Iris pigment epithelial cell (primary cell): ENCODE measurements at places on chromosomes 5 and 9.

DNA sequence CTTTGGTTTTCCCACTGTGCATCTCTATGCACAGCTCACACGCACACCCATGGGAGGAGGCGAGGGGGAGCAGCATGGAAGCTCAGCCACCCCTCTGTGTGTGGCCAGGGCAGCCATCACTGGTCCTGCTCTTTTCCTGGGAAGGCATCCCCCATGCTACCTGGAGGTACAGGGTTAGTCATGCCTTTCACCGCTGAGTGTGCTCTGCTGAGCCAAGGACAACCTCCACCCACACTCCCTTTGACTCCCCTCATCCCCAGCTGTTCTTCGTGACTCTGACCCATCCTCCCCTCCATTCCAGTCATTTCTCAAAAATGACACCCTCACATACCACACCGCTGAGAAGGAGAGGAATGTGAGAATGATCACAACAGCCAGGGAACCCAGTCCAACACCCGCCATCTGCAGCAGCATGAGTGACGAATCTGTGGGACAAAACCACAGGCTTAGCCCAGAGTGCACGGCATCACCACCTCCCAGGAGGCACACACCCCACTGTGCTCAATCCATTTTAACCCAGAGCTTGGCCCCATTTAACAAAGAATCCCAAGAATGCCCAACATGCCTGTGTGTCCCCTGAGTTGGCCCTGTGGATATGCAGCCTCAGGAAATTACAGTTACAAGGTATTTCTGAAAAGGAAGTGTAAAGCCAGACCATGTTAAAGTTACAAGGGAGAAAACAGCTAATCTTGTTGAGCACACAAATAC, 133.4 kb downstream of the SUSD1 start:
- peak; percentile 100 for DNase-seq

DNA sequence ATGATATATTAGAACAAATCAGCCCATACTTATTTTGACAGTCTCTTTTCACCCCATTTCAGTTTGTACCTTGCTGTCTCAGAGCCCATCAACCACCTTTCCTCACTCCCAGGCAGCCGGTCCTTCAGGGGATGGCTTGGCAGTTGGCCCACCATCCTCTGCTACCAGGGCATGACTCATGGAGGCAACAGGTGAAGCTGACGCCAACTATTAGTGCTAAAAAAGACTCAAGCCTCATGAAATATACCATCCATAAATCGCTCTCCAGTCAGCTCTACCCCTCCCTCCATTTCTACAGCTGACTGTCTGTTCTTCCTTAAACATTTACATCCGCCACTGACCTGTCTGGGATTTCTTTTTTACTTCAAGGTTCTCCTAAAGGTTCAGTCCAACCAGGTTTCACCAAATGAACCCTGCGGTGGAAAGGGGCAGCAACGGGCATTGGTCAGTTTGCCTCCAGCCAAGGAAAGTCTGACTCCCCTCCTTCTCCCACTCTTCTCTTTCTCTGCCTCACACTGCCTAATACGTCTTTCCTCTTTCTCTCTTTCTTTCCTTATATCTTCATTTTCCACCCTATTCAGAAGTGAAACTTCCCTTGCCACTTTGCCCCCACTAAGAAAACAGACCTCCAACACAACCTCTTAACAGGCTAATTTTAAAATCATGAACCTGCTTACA, 439.1 kb downstream of the RAB3C start:
- DNase-seq, result no peak

DNA sequence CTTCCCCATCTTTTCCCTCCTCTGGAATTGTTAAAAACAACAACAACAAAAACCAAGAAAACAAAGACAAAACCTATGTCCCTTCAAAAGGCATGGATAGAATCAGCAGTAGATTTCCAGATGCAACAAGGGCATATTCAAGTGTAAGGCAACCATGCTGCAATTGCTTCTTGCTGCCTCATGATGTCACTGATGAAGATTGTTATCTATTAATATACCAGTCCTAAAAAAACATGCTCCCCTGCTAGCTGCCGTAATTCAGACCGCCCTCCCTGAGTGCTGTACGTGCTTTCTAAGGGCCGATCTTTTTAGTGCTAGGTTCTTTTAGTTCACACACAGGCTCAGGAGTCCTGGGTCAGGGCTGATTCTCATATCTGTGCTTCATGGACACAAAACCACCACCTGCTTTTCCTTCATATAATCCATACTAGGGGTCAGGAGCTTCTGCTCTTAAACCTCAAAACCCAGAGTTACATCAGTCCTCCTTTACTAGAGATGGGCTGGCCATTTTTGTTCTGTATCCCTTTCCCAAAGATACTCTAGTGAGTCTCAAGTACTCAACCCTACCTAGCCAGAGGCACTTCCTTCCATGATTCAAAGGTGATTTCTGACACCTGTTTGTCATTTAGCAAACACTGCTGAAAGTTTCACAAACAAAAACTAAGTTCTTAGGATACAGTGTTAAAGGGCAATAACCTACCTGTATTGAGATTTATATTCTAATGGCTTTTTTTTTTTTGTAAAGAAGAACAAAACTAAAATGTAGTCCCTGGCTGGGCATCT, 82.1 kb downstream of the GIN1 start:
- DNase-seq, result peak; percentile 14

DNA sequence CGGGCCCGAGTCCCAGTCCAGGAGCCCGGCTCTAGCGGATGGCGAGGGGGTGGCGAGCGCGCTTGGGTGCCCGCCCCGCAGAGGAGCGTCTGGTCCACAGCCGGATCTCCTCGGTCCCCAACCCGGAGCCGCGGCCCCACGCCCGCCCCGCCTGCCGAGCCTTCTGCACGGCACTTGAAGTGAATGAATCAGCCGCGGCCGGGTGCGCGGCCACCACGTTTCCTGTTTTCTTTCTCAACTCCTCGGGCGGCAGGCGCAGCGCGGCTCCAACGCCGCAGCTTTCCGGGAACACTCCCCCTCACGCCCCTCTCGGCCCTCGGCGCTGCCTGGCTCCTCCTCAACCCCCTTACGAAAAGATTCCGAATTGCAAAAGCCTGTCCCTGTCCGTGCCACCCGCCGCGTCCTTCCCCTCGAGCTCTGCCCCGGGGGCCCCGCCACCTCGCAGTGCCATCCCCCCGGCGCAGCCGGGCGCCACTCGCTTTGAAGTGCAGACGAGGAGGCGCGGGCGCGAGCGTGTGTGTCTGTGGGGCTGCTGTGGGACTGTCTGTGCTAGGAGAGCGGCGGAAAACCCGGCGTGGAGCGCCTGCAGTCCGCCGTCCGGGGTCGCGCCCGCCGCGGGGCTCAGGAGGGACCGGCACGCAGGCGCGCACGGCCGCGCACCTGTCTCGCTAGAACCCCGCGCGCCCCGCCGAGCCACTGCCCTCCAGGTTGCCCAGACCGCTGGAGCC, 456.6 kb downstream of the RAB3C start:
- peak; percentile 89 for DNase-seq

DNA sequence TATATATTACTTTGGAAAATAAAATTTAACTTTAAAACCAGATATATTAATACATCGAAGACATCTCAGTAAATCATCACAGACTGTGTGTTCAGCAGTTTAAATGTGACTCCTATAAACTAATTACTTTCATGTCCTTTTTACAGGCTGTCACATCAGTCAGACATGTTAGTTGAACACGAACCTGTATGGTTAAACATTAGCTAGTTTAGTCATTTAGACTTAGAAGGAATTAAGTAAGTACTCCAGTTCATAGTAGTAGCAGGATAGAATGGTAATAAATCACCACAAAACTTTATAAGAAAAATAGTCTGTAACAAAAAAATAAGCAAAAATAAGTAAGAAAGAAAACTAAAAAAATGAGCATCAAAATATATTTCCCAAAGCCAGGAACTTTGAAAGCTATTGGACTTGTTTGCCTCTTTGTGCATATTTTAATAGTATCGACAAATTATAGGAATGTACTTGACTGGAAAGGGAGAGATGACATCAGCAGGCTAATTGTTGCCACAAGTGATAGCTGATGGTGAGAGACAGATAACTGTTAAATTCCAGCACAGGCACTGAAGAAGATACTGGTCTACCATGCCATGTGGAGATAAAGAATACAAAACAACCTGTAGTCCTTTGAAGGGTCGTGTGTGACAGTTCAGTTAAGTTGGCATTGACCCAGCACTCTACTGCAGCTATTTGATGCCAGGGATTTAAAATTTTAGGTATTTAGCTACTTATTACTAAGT, 83.9 kb downstream of the RIC1 start:
- DNase-seq, result no peak

DNA sequence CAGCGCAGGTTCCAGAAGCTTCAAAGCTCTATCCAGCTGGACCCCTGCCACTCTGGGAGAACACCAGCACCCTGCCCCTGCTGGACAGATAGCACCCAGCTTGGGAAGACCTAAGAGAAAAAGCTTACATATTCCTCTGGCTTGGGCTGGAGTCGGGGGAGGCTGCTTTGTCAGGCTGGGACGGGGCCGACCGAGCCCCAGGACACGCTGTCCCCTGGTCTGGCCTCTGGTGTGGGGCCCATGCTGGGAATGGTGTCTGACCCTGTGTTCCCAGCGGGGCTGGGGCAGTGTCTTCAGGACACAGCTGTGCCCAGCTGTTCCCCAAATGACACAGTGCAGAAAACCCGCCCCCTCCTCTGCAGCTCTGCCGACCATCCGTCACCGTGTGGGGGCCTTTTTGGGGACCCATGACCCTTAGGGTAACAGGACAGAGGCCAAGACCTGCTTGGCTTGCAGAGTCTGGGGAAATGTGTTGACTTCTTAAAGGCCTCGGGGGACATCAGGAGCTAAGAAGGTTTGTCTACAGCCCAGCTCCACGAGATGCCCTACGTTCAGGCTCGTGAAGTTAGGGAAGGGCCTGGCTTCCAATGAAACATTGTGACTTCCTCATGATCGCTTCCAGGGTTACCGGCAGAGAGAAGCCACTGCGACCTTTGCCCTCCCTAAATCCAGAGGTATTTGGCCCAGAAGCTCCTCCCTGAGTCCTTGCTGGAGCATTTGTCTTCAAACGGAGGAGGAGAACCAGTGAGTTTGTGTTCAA, 20.4 kb upstream of the SLC2A6 start:
- no peak for DNase-seq

- no peak for DNase-seq
Measured at GRCh38 chr9:9846557-9846956, 766.2 kb downstream of the PTPRD start.

GRCh38 chr5:170442921-170443320, 53.8 kb upstream of the KCNMB1 start:
- DNase-seq, result no peak

- no peak for DNase-seq
Measured at GRCh38 chr9:94818178-94818541, 91.7 kb downstream of the AOPEP start.

DNA sequence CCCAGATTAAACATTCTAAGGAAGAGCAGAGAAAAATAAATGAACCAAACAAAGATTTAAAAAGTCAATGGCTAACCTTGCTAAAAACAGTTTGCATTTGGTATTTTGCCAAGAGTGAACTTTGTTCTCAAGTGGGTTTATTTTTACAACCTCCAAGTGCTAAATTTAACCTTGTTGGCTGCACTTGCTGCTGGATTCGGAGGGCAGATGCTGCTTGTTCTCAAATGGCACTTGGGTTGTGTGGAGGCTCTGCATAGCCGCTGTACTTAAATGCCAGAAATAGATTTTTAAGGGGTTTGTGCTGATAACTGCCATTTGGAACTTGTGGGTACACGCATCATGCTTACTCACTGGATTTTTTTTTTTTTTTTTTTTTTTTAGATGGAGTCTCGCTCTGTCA, 13.3 kb upstream of the SPATA24 start:
- DNase-seq, result no peak

- DNase-seq, result peak; percentile 52
Measured at GRCh38 chr9:100098046-100098886, 534 bp downstream of the ERP44 start.

- peak; percentile 94 for DNase-seq
Measured at GRCh38 chr5:103849934-103850333, 287.3 kb upstream of the NUDT12 start.

GRCh38 chr9:94557376-94557775, 2.5 kb downstream of the PCAT7 start:
- DNase-seq, result no peak

DNA sequence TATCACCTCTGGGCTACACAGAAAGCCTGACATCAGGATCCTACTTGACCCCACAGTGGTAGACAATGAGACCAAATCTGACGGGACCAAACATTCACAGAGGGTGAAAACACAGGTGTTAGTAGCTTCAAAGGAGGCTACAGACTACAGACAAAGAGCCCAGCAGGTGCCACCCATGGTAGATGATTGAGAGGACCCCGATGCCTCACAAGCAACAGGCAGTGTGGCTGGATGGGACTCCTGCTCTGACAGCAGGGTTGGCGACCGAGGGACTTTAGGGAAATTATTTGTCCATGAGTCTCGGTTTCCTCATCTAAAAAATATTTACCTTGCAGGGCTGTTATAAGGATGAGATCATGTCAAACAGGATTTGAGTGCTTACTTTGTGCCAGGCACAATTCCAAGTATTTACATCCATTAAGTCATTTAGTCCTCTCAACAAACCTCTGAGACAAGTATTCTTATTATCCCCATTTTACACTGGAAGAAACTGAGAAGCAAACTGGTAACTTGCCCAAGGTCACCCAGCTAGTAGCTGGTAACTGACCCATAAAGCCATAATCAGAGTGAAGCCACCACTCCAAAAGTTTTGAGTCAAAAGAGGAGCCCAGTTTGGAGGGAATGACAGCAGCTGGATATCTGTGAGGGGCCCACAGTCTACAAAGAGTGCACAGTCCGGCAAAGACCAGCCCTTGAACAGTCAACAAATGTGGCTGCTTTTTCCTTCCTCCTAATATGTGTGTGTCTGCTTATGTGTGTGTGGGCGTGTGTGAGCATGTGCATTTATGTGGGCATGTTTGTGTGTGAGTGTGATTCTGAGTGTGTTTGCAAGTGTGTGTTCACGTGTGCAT, 502.0 kb downstream of the BNC2 start:
- peak; percentile 71 for DNase-seq

- no peak for DNase-seq
Measured at GRCh38 chr5:43409809-43410271, 2.4 kb downstream of the CCL28 start.

- no peak for DNase-seq
Measured at GRCh38 chr9:6598249-6598725, 47.2 kb downstream of the GLDC start.

DNA sequence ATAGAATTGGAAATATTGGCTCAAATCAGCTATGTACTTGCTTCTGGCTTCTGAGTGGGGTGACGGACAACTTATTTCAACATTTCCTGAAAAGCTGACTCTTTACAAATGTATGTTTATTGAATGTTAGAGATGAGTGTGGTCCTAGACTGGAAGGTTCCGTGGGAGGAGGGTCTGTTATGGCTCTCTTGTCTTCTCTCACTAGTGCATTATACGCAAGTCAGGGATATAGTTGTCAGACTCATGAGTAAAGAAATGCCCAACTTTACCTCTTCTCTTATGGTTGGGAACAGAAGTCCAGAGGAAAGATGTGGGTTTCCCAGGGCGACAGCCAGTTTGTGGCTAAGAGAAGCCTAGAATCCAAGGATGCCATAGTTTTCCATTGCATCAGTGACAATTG, 839.3 kb upstream of the WWC1 start:
- DNase-seq, result no peak
